ENCODE measurements at places on chromosomes 12 and 14. TPM values are rescaled to one million over a fixed set of nuclear protein-coding genes. Genes with fewer than 3 reads are reported as not detected.

Gene KRT72
- not detected for total RNA-seq

Gene ZNF26
- 8.0 TPM for total RNA-seq

Gene CCDC177
- not detected for total RNA-seq

Gene ATF7IP
- total RNA-seq, result 50.4 TPM

Gene NEDD1
- 18.0 TPM for total RNA-seq

Gene FBLN5
- total RNA-seq, result 1,232 TPM

Gene CD163
- not detected for total RNA-seq

Gene NFYB
- total RNA-seq, result 24.7 TPM

Gene TAPBPL
- total RNA-seq, result 5.2 TPM

Gene GLTP
- total RNA-seq, result 40.7 TPM

Gene PTPN21
- total RNA-seq, result 40.0 TPM

Gene RIMKLB
- 42.6 TPM for total RNA-seq

Gene CPNE6
- total RNA-seq, result not detected

Gene IL31
- not detected for total RNA-seq

Gene MGAT4C
- 0.02 TPM for total RNA-seq

Gene DHH
- not detected for total RNA-seq

Gene SERPINA3
- total RNA-seq, result 3.9 TPM

Gene CNTN1
- total RNA-seq, result 1.8 TPM

Gene NPFF
- total RNA-seq, result not detected

Gene PRKAB1
- total RNA-seq, result 23.9 TPM

Gene TAS2R42
- not detected for total RNA-seq

Gene KRT75
- not detected for total RNA-seq

Gene MARK3
- total RNA-seq, result 70.8 TPM

Gene CLEC12A
- total RNA-seq, result not detected

Gene GALNT8
- total RNA-seq, result 1.4 TPM

Gene AMN
- 0.30 TPM for total RNA-seq

Gene ESPL1
- 4.8 TPM for total RNA-seq

Gene OAS2
- not detected for total RNA-seq

Gene DBX2
- not detected for total RNA-seq

Gene CHGA
- not detected for total RNA-seq

Gene SCNN1A
- 1.9 TPM for total RNA-seq

Gene FOXG1
- not detected for total RNA-seq

Gene FICD
- 8.4 TPM for total RNA-seq

Gene MLH3
- total RNA-seq, result 18.7 TPM

Gene TBX3
- 2.5 TPM for total RNA-seq

Gene ERBB3
- total RNA-seq, result 0.52 TPM

Gene RASSF8
- 46.2 TPM for total RNA-seq

Gene MANSC4
- total RNA-seq, result not detected

Gene B4GALNT3
- total RNA-seq, result 3.5 TPM

Gene SLC4A8
- 2.4 TPM for total RNA-seq

Gene CDK2
- total RNA-seq, result 41.4 TPM

Gene PLEKHG7
- not detected for total RNA-seq

Gene TMEM229B
- total RNA-seq, result 2.9 TPM

Gene HOXC6
- not detected for total RNA-seq

Gene KRT79
- 0.31 TPM for total RNA-seq

Gene MGP
- total RNA-seq, result 215 TPM

Gene PTCSC3
- total RNA-seq, result not detected

Gene VASH1
- total RNA-seq, result 41.8 TPM

Gene TMTC1
- total RNA-seq, result 25.2 TPM

Gene PROX2
- not detected for total RNA-seq

Gene C1R
- total RNA-seq, result 19.8 TPM

Gene RTL1
- not detected for total RNA-seq

Gene PLA2G1B
- 1.1 TPM for total RNA-seq

Gene KRT83
- not detected for total RNA-seq

Gene CCDC196
- not detected for total RNA-seq

Gene EP400
- total RNA-seq, result 48.0 TPM

Gene SOX5
- 16.2 TPM for total RNA-seq

Gene DNAH10
- 0.95 TPM for total RNA-seq

Gene KRT6A
- total RNA-seq, result not detected

Gene ASCL1
- total RNA-seq, result not detected

Data from chondrocyte (in vitro differentiated cells).